ENCODE measurements at places on chromosomes 5 and 9.

DNA sequence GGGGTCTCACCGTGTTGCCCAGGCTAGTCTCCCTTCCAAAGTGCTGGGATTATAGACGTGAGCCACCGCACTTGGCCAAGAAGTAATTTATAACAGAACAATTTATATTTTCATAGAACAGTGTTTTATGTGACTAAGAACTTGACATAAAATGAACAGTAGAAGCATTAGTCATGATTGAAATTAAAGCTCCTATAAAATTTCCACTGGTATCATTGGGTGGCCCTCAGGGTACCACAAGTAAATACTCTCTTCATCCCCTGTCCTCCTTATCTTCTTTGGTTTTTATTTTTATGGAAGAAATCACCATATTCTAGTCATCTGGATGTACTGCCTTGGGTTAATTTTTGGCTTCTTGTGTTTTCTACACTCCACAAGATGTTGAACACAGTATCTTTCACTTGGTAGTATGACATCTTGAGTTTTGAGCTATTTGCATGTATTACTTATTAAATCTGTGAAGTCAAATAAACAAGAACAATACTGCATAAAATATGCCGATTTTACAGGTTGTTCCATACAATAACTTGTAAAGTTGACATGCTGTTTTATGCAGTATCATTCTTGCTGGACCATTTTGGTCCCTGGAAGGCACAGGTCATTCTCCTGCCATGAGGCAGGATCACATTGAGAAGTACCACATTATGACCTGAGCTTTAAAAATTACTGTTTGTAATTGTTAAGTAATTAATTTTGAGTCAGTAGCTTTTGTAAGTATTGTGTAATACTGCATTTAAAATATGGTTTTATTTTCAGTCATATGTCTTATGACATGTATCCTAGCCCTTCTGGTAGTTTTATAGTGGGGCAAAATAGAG, 24.4 kb downstream of the LMNB1 start:
- no peak for DNase-seq

DNA sequence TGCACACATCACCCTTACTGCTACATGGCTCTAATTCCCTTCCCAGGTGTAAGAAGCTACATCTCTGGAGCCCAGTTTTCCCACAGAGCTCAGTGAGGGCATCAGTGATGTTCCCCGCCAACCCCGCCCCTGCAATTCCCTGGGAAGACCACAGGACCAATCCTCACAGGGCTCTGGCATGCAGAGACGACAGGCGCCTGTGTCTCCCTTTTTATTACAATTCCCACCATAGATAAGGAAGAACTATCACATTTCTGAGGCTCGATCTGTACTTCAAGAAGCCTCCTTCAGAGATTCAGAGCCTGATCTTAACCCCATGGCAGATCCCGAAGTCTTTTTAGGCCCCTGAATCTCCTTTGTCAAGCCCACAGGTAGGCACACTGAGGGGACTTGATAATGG, at the start of gene OR1L6:
OR1L6 (plus strand) TSS at position 301 of the 400 bp plus-strand sequence. CDS start 7,545 bp downstream, outside the sequence.
- no peak for DNase-seq

DNA sequence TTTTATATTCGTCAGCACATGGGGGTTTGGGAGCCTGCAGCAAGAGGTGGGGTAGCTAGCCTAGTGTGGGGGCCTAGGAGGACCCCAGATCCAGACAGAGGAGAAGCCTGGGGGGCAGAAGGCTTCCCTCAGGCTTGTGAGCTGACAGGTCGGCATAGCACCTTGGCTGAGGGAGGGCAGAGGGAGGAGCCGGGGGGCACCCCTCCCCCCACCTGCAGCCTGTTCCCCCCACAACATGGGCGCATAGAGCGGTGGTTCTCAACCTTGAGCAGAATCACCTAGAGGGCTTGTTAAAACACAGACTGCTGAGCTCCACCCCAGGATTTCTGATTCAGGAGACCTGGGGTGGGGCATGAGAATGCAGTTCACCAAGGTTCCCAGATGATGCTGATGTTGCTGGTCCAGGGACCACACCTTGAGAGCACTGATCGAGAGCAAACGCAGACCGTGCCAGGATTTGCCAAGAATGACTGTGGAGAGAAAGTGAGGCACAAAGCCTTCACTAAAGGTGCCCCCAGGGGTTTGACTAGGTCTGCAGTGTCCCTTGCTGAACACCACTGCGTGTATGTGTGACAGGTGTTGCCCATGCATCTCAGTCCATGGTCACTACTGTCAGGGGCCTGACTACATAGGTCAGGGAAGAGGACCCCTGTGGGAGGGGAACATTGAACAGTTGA, 163.3 kb downstream of the MACROH2A1 start:
- no peak for DNase-seq

DNA sequence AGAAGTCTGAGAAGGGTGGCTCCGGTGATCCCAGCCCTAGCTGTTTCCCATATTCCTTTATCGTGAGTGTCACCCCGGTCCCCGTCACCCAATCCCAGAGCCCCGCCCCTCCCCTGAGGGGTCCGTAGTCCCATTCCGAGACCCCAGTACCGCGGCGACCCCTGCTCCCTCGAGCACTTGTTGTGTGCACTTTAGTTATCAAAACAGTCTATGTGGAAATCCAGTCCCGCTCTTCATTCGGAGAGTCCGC, 223 bp downstream of the LRSAM1 start:
- no peak for DNase-seq

GRCh38 chr9:652914-653313, 188.6 kb upstream of the DMRT1 start:
- no peak for DNase-seq
